ENCODE measurements at places on chromosomes 1 and 21. TPM values are rescaled to one million over a fixed set of nuclear protein-coding genes. Genes with fewer than 3 reads are reported as not detected.

SLC30A10 gene
- total RNA-seq: not detected

LCE3C gene
- total RNA-seq: not detected

KCNT2 gene
- under 0.01 TPM for total RNA-seq

TEDDM1 gene
- total RNA-seq: not detected

TIE1 gene
- total RNA-seq: 536 TPM

ST6GALNAC3 gene
- total RNA-seq: 28.0 TPM

PTAFR gene
- total RNA-seq: under 0.01 TPM

LIN28A gene
- total RNA-seq: not detected

AIRE gene
- under 0.01 TPM for total RNA-seq

TATDN3 gene
- total RNA-seq: 16.6 TPM

DMRTA2 gene
- not detected for total RNA-seq
